SJSA1 (cell line): ENCODE measurements at places on chromosomes 11 and 22. TPM values are rescaled to one million over a fixed set of nuclear protein-coding genes. Genes with fewer than 3 reads are reported as not detected.

DNA sequence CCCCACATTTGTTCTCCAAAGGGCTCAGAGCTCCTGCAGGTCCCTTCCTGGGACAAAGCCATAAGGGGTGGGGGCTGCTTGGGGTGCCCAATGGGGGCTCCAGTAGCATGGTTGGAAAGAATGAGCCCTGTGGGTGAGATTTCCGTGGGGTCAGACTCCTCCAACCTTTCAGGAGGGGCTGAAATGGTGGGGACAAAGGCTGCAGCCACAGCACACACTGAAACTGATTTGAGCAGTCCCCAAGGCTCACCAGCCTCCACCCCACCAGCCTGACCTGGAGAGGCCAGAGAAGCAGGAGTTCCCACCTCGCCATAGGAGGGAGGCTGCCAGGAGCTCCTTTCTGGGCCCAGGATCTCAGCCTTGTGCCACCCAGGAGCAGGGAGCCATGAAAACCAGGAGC lies 69.2 kb downstream of the MN1 start:
- H3K27ac ChIP-seq, result no peak overlapping the region
- DNase-seq, result no peak
- no peaks in the 10 kb centered on the region for H3K36me3 ChIP-seq
- H3K4me3 ChIP-seq, result no peak overlapping the region

DNA sequence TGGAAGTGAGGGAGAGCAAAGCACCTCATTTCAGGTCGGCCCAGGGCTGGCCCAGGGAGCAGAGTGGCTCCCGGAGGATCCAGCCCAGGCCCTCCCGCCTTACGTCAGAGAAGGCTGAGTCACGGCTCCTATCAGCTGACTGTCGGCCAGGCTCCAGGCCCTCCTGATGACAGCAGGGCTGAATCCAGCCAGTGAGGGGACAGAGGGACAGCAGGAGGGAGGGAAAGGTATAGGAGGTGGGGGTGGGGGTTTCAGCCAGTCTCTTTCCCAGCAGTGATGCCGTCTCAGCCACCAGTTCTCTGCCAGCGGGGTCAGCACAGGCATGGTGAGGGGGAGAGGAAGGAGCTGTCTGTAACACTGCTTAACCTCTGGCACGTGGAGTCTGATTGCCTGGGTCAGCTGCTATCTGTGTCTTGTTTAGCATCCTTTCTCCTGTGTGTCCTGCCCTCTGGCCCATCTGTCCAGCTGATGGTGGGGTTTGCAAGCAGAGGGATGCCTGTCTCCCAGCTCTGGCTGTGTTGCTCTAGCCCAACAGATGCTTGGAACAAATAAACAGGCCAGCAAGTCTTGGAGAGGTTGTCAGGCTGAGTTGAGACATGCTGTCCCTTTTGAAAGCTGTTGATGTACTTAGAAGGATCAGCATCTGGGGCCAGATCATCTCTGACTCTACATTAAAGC lies 74.0 kb downstream of the ADAMTS15 start:
- H3K36me3 ChIP-seq, result no peaks in the 10 kb centered on the region
- no peaks in the 10 kb centered on the region for H3K27me3 ChIP-seq
- DNase-seq, result peak; percentile 84
- peaks cover 41% of the 10 kb centered on the region for H3K4me1 ChIP-seq

The CHRM1 gene
- not detected in 2 replicates for total RNA-seq

The F2 gene
- total RNA-seq, result not detected in 2 replicates
